ENCODE measurements at places on chromosomes 1 and 21.

- DNase-seq, result peak; percentile 94
Measured at GRCh38 chr1:149885339-149886120, 13.8 kb upstream of the BOLA1 start.

DNA sequence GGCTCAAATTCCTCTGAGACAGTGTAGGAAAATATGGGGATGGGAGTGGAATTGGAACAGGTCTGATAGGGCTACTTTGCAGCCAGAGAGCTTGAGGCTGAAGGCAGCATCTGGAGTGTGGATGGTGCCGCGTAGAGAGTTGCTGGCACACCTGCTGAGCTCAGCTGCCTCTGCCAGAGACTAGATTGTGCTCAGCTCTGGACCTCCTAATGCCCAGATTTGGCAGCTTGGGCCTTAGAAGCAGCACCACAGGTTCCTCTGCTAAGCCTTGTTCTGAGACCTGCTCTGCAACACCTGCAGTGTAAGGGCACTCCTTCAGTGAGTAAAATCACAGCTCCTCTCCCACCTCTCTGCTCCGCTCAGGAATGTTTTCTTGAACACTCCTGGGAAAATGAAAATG lies 23.3 kb downstream of the ACOT11 start:
- no peak for DNase-seq

DNA sequence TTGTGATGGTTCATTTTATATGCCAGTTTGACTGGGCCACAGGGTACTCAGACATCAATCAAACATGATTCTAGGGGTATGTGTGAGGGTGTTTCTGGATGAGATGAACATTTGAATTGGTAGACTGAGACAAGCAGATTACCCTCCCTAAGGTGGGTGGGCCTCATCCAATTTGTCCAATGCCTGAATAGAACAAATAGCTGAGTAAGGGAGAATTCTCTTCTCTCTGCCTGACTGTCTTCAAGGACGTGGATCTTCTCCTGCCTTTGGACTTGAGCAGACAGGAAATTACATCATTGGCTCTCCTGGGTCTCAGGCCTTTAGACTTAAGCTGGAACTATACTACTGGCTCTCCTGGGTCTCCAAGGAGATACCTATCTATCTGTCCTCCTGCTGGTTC lies 64.4 kb downstream of the SUSD4 start:
- no peak for DNase-seq

GRCh38 chr1:46166521-46167462 lies 8.1 kb upstream of the TSPAN1 start:
- DNase-seq, result peak; percentile 45

DNA sequence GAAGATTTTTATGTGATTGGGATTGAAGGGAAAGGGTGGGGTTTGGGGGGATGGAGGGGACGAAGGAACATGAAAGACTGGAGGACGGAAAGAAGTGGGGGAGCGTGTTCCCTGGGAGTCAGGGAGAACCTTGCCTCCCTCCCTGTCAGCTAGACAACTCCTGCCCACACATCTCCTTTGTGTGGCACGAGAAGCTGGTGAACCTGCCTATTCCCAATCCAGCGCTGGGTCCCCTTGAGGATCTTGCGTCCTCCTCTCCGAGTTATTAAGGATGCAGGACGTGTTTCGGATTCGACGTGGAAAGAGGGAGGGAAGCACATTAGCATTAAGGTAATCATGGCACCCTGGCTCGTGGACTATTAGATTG lies 1.4 kb downstream of the LRRC7 start:
- DNase-seq, result no peak

- DNase-seq, result peak; percentile 51
Measured at GRCh38 chr1:214838351-214838750, 235.4 kb downstream of the CENPF start.

DNA sequence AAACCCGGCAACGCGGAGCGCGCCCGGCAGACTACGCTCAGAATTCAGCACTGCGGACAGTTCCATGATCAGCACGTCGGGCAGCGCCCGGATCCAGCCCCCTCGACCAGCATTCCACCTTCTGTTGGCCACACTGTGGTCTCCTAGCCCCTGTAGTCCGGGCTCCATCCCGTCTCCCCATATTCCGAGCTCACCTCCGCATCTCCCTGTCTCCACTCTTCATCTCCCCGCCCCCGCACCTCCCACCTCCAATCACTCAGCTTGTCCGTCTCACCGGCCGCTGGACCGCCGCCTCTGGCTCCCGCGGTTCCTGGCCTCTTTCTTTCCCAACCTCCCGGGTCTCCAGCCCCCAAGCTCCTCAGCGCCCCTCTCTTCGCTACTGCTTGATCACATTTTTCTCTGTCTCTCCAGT lies 500 bp downstream of the EPHA10 start:
- DNase-seq, result peak; percentile 65

- DNase-seq, result no peak
Measured at GRCh38 chr1:185974367-185975170, 240.4 kb downstream of the HMCN1 start.

DNA sequence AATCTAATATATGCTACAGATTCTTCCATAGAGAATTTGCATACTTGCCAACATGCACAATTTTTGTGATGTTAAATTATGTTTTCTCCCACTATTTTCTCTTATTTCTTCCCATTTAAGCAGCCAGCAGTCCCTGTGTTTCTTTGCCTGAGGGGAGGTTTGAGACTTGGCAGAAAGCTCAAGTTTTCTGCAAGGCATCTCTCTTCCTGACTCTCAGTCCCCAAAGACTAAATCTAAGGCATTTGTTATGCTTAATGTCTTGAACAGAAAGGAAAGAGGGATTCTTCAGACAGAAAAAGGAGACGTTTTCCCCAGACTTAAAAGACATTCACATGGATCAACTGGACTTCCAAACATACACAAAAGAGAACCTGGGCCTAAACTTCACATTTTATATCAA lies 354.4 kb downstream of the RYR2 start:
- DNase-seq, result no peak

GRCh38 chr1:208240662-208241355 lies 3.4 kb downstream of the PLXNA2 start:
- DNase-seq, result no peak

DNA sequence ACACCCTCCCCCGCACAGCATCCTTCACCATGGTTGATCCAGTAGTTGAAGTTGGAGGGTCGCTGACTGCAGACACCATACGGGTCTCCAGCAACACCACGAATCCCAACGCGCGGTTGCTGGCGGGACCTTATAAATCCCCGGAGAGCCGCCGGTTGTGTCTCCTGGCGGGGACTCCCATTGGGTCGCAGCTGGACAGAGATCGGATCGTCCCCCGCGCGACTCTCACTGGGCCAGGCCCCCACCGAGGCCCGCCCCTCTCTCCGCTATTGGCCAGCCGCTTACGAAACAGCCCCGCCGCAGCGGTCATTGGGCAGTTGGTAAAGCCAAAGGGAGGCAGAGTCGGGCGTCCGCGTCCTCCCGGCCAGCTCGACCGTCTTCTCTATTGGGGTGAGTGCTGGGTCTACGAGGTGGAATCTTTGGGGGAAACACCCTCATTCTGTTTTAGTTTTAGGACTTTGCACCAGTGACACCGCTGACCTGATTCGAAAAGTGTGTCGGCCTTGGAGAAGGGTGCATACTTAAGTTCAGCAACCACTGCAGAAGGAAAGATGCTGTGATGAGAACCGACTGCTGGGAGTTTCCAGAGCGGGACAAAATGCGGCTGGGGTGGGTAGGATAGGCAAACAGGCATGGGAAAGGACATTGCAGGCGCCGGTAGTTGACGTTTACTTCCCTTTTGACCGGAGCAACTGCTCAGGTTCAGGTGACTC lies 27.4 kb downstream of the RABIF start:
- peak; percentile 95 for DNase-seq

DNA sequence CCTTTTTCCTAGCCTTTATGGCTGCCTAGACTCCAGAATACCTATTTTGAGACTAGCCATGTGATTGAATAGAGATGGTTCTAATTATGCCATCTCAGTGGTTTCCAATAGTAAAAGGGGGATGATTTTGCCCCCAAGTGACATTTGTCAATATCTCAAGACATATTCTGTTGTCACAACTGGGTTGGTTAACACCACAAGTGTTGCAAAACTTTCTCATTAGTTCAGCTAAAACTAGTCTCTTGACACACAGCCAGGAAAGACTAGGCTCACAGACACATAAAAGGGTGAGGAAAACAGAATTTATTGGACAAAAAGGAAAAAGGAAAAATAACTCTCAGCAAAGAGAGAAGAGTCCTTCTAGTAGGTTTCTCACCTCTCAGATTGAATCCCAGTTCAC lies 39.9 kb upstream of the GBP5 start:
- DNase-seq, result no peak

- DNase-seq, result no peak
Measured at GRCh38 chr1:248862695-248862997, 3.8 kb upstream of the ZNF692 start.

DNA sequence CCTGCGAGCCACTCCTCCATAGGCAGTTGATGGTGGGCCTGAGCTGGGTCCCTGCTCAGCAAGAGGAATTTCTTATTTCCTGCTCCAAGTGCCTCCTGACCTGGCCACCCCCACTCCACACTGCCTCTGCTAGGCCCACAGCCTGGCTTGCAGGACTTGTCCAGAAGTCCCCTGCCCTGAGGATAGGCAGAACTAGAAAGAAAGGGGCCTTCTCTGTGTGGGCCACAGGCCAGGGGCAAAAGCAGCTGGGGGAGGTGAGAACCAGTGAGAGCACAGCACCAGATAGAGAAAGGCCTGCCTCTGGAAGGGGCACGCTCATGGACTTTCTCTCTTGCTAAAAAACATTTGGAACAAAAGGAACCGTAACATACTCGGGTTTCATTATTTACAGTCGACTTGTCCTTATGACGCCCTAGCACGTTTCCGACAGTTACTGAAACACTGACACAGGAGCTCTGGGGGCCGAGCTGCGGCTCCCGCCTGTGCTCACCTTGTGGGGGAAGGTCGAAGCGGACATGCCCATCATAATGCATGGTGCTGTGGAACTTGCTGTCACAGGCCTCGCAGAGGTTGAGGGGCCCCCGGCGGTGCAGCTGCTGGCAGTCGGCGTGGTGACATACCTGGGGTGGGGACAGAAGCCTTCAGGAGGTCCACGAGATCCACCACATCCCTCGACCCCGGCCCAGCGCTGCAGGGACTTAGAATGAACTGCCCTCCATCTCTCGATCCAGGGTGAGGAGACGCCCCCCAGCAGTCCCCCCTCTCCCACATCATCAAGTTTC lies 11.3 kb upstream of the TNFRSF25 start:
- DNase-seq, result no peak

GRCh38 chr1:166307261-166308188 lies 140.7 kb upstream of the FAM78B start:
- DNase-seq, result no peak

DNA sequence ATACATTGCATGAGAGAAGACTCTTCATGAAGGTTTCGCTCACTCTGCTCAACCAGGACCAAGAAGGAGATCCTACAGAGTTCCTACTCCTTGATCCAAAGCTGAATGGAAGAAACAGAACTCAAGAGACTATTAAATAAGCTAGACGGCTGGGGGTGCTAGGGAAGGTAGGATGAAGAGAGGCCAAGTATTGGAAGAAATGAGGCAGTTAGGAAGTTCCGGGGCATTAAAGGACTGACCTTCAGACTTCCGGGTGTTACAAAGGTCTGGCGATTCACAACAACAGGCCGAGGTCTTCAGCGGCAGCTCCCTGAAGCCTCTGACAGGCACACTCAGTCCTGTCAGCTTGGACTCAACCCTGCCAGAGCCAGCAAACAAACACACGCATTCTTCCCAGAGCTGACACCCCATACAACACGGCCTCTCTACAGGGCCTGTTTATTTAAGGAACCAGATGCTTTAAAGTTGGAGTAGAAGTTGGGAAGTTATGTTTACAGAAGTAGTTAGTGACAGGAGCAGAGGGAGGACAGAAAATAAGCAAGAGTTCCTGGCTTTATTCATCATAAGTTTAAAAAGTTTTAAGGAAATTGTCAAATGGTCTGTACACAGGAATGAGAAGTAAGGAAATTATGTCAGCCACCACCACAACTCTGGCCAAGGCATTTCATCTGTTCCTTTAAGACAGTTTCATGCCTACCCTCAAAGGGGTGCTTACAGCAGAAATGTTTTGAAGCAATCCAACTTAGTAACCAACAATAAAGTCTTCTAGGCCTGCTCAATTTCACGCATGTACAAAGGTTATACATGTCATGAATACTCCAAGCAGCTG lies 4.7 kb downstream of the SORT1 start:
- peak; percentile 68 for DNase-seq

- peak; percentile 30 for DNase-seq
Measured at GRCh38 chr1:93051961-93052360, 27.1 kb upstream of the MTF2 start.

- peak; percentile 75 for DNase-seq
Measured at GRCh38 chr1:28249013-28249865, 10.1 kb upstream of the SESN2 start.

- no peak for DNase-seq
Measured at GRCh38 chr1:193971595-193971994, 785.2 kb upstream of the B3GALT2 start.
